ENCODE measurements at places on chromosomes 13 and 19.

DNA sequence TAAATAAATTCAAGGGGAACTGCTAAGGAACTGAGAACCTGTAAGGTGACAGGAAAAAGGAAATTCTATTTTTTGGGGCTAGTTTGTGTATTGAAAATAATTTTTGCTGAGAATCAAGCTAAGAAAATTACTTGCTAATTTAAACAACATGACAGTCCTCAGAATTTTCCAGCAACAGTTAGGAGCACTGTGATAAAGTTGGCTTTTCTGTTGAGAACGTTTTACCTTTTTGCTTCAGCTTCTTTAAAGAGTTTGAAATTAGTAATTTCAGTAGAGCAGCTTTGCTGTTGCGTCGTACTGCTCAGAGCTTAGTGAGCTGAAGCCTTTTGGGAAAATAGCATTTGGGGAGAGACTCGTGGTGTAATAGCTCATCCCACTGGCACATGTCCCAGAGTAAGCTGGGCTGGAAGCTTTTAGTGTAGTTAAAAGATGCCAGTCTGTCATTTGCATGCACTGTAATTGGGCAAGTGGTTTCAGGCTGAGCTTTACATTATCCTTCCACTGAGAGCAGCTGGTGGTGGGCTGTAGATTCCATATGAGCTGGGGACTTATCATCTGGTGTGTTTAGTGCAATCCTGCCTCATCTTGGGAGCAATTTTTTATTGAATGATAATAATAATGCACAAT, 69.8 kb downstream of the LRCH1 start:
- peak; percentile 79 for DNase-seq

DNA sequence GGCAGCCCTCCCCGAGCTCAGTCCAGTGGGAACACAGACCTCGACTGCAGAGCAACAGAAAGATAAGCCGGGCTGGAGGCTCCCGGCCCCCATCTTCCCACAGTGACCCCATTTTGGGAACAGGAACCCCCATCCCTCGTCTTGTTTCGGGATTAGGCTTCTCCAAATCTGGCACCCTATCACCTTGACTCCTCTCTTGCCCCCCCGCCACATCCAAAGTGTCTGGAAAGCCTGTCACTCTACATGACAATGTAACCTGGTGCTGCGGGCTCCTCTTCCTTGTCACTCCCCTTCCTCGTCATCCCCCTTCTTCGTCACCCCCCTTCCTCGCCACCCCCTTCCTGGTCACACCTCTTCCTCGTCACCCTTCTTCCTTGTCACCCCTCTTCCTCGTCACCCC, 10.1 kb downstream of the PAK4 start:
- no peak for DNase-seq

DNA sequence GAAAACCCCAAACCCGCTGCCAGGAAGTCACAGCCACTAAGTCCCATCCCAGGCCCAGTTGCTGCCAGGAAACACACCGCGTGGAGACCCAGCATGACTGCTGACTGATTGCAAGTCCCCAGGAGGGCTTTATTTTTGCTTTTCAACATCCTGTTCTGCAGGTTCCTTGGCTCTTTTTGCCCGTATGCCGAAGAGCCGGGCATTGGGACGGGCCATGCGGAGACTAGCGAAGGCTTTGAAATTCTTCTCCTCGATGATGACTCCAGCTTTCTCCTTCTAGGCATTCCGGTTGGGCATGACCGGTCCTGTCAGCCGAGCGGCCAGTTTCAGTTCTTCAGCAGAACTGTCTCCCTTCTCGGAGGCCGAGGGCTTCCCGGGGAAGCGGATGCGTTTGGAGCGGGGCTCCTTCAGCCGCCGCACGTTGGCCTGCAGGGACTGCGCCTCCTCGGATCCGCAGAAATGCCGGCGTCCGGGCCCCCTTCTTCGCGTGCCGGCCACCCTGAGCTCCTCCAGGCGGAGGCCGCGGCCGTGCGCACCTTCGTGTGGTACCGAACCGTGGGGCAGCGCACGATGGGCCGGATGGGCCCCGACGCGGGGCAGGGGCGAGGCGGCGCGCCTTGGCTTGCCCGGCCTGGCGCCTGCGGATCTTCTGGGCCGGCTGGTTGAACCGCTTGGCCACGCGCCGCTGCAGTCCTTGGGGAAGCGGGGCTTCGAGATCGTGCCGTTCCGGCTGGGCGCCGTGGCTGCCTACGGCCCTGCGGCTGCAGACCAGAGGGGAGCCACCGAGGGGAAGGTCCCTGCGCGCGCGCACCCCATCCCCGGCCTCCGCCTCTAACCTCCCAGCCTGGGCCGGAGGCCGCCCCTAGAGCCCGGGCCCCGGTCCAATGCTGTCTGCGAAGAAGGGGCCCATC, 15.2 kb downstream of the ZSCAN5C start:
- DNase-seq: peak; percentile 4

DNA sequence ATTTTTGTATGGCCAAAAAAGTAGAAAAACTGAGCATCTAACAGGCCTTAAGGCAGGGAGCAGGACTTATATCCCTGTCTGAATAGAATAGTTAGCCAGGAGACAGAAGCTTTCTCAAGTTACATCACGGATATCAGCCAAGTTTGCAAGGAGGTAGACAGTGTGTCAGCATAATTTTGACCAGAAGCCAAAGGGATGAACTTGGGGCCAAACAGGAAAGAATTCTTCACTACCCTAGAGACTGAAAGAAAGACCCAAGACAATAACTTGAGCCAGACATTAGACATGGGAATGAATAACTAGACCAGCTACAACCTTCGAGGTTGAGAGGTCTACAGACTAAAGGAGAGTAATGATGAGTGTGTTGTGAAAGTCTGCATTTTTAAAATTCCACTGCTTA, 48.1 kb upstream of the PCDH9 start:
- DNase-seq: peak; percentile 76

DNA sequence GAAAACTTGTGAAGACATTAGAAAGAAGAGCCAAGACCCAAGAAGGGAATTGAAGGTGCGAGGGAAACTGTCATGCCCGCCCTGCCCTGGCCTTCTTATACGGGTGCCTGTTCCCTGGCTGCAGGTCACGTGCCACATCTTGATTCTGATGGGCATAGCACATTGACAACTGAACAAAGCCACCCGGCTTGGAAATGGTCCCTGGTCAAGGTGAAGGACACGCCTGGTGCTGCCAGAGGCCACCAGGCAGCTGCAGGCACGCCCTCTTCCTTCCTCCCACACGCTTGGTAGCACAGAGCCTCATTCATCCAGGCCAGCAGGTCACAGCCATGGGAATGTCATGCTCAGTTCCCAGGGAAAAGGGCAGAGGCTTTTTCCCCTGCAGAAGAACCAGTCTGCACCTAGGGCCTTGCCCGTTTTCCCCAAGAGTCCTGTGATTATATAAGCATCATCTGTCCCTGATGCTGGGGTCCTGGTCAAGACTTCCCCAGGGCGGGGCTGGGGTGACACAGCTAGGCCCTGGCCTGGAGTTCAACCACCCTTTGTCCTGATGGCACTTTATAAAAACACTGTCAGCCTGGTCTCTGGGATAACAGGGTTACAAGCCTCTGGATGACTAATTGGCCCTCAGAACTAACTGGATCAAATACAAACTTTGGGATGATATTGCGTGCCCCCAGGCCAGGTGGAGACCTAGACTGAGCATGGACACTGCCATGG, 56.0 kb downstream of the CDADC1 start:
- no peak for DNase-seq

DNA sequence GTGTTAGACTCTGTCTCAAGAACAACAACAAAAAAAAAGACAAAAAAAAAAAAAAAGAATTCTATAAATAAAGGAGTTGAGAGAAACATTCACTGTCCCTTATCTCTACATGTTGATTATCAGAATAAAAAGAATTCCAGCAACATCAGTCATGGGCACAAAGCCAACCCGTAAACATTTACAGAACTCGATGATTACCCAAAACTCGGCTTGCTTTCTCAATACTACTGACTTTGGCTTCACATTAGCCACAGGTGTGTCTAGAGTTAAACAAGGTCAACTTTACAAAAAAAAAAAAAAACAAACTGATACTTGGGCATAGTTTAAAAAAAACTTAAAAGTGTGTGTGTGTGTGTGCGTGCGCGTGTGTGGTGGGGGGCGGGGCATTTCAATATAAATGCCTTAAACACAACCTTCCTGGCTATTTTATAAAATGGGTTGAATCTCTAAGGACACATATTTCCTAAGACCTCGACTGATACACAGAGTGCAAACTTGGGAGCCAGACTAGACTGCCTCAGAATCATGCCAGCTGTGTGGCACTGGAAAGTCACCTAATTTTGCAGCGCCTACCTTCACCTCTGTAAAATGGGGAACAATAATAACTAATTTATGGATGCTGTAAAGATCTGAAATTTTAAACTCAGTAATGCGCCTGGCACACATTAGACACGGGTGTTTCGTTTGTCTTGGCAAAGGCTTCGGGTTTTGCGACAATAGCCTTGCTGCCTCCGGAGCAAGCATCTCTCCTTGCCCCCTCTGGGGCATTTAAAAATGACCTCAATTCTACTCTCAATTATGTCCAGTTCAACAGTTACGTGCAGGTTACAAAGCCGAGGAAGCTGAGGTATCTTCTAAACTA, 922 bp downstream of the EBPL start:
- peak; percentile 88 for DNase-seq

GRCh38 chr19:32652894-32653598, 21.9 kb downstream of the ANKRD27 start:
- DNase-seq: peak; percentile 78

GRCh38 chr13:60182907-60183306, 19.2 kb upstream of the DIAPH3 start:
- no peak for DNase-seq

GRCh38 chr13:29771247-29771646, 79.2 kb downstream of the UBL3 start:
- peak; percentile 33 for DNase-seq
